Progenitor cell of endocrine pancreas (in vitro differentiated cells): ENCODE measurements at places on chromosomes 2 and 18.

- no peak for DNase-seq
These were observed 171.6 kb downstream of the MBD2 start for GRCh38 chr18:54052732-54053429.

GRCh38 chr2:57920342-57920939 lies 126.2 kb upstream of the VRK2 start:
- DNase-seq = no peak

DNA sequence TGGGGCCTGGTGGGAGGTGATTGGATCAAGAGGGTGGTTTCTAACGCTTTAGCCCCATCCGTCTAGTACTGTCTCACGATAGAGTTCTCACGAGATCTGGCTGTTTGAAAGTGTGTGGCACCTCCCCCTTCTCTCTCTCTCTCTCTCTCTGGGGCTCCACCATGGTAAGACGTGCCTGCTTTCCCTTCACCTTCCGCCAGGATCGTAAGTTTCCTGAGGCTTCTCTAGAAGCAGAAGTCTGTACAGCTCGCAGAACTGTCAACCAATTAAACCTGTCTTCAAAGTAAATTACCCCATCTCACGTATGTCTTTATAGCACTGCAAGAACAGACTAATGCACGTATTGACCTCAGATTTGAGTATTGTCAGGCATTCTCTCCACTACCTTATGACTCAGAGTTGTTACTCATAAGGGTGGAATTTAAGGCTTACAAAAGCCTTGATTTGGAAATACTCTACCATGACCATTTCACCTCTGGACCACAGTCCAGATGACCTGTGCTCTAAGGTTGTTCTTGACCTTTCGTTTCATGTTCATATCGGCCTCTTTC lies 99.5 kb upstream of the AGAP1 start:
- no peak for DNase-seq

DNA sequence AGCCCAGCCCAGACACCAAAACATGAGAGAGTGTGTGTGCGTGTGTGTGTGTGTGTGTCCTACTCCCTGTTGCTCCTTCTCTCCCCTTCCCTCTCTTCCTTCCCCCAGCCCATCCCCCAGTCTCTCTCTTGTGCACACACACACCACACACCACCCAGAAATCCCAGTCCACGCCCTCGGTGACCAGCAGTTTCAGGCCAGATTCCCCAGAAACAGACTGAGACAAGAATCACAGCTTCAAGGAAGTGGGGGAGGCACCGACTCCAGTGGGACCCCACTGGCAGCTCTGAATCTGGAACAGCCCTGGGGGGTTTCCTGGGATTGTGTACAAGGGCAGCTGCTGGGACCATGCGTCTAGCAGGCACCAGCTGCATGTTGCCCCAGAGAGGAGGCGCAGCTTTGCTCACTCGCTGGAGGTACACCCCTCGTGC lies 113.5 kb downstream of the NDUFA10 start:
- no peak for DNase-seq

GRCh38 chr2:45505138-45505537 lies 105.9 kb downstream of the SRBD1 start:
- no peak for DNase-seq

GRCh38 chr2:96815326-96816126 lies 542 bp upstream of the CNNM3 start:
- DNase-seq = no peak

DNA sequence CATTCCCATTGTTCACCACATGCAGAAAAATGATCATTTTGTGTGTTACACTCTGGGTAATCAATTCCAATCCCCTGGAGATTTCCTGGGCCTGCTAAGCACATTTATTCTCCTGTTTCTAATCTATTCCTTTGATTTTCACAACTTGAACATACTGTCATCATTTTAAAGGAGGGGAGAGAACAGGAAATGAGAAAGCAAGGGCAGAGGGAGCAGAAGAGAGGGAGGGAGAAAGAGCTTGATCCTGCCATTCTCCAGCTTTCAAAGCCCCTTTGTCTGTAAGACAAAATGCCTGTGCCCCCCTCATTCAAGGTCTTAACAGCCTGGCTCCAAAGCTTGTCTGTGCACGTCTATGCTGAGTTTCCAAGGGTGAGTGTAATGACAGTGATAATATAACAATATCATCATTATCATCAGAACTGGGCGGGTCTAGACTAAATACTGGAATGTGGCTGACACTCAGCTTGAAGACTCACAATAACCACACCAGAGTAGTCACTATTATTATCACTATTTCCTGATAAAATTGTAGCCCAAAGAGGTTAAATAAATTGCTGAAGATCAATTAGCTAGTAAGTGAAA lies 164.4 kb upstream of the KLHL29 start:
- no peak for DNase-seq

DNA sequence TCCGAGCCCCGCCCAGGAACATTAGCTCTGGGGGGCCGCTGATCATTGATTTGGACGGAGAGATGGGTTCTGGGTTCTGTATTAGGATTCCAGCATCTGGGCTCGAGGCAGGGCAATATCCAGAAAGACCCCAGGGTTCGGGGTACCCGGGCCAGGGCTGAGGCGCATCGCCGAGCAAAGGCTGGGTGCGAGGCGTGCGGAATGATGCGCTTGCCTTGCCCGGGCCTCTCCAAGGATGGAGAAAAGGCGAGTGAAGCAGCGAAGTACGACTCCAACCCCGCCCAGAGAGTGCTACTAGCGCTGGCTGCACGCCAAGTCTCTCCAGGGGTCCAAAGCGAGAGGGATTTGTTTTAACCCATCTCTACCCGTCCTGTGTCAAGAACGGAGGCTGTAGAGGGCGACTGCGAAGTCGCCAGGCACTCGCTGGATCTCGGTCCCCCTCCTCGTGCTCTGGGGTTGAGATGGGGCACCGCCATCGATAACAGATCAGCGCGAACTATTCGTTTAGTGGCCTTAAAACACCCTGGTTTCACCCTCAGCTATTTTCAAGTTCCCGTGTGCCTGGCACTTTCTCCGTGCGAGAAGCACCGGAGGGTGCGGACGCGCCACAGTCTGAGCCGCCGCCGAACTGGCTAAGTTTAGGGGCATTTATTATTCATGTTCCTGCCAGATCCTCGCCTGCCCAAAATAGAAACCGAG lies 1.9 kb downstream of the ADCYAP1 start:
- DNase-seq = no peak

DNA sequence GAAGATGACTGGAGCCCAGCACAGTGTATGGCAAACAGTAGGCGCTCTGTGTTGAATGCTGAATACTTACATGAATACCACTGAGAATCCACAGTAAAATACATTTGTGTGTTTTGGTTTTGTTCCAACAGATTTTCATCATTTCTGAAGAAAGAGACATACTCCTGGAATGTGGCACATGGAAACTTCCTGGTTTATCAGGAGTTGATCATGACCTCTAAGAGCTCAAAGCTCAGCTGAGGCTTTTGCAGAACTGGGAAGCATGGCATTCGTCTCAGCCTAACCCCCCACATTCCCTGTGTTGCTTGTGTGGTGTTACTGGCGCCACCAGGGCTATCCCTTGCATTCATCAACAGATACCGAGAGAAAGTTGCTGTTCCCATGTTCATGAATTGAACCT lies 316.9 kb upstream of the REV1 start:
- DNase-seq = no peak

- DNase-seq = no peak
These were observed 168.6 kb upstream of the SIX2 start for GRCh38 chr2:45177870-45178269.

GRCh38 chr2:60365556-60365955 lies 187.9 kb downstream of the BCL11A start:
- DNase-seq = no peak

GRCh38 chr18:42706618-42707017 lies 408.9 kb downstream of the RIT2 start:
- DNase-seq = no peak

- DNase-seq = no peak
These were observed 1096.1 kb upstream of the NRXN1 start for GRCh38 chr2:52128081-52128480.

DNA sequence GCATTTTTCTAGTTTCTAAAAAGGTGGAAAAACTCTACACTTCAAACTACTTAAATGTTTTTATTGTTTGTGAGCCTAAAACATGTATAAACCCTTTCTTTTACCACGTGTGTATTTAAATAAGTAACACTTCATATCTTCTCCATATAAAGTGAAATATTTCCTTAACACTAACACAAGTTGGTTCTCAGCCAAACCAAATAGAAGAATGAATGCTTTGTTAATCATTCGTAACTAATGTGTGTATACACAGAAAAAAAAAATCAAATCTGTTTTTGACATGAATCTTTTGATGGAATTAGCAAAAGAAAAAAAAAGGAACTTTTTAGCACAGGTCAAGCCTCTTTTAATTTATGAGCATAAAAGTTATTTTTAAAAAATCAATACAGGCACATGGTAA lies 89.3 kb downstream of the EHBP1 start:
- no peak for DNase-seq

GRCh38 chr18:78082816-78083215 lies 833.2 kb downstream of the GALR1 start:
- DNase-seq = no peak

DNA sequence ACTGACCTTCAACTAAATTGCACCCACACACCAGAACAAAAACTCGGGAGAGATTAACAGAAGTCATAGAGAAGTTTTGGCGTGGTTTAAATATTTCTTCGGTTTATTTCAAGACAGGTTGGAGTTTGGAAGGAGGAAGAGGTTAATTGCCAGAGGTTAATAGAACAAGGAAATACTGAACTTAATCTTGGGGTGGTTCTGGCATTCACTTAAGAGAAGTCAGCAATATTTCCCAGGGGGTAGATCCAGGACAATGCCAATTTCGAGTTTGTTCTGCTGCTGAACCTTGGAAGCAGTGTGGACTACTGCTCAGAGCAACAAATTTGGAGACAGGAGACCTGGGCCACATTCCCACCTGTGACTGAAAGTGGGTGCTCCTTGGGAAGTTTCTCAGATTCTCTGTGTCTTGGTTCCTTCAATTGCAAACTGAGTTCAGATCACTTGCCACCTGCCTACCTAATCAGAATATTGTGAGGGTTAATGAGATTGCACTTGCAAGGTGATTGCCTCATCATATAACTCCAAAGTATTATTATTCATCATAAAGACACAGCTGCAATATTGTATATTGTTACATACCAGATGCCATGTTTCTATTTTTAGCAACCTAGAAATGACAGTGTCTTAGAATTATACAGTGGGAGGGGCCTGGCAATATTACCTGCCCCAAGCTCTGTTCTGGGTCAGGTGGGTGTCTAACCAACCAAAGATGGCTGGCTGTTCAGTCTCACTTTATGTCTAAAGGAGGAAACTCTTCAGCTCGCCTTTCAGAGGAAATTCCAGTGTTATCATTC lies 217.4 kb downstream of the CDCA7 start:
- DNase-seq = no peak

GRCh38 chr2:137769406-137769805 lies 194.9 kb upstream of the HNMT start:
- no peak for DNase-seq

GRCh38 chr18:63844254-63844653 lies 43.3 kb upstream of the SERPINB2 start:
- no peak for DNase-seq

- no peak for DNase-seq
These were observed 2.8 kb upstream of the BOK start for GRCh38 chr2:241555711-241556110.

- DNase-seq = no peak
These were observed 30.3 kb downstream of the TWIST2 start for GRCh38 chr2:238878051-238878735.

DNA sequence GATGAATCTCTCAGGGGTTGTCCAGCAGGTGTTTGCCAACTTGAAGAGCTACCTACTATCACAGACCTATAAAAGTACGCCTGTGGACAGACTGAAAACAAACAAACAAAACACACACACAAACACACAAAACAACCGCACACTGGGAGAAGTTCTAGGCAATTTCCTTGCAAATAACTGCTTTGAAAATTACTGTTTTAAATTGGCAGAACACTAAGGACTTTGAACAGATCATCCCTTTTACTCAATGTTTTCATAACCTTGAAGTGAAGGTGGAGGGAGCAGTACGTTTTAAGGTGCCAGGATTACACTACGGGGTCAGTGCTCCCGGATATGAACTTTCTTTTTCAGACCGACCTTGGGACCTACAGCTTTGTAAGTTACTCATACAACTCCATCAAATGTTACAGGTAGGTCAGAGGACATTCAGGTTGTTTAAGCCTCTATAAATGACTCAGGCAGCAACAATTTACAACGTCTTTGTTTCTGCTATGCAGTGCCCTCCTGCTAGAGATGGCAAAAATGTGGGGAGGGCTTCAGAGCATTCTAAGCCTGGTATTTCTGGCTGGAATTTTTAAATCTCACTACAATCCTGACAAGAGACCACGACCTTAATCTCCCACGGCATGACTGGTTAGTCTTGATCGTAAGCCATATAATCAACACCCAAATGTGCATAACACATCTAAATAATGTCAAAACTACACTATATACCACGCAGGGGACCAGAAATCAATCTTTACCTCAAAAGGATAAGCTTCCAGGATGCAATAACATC lies 1.4 kb upstream of the SLC20A1 start:
- no peak for DNase-seq

DNA sequence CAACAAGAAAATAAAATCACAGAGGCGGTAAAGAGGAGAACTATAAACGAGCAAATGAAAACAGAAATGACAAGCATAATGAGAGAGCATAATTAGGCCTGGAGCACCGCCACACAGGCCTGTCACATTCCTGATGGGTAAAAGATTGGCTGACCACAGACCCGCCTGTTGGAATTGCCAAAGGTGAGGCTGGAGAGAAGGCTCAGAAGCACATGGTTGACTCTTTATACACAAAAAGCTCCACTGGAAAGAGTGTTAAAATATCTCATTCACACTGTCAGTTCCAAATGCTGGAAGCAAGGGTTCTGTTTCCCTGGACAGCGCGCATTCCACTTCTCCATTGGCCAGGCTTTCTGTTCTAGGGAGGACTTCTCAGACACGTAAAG lies 5.9 kb upstream of the LGALSL start:
- DNase-seq = no peak

DNA sequence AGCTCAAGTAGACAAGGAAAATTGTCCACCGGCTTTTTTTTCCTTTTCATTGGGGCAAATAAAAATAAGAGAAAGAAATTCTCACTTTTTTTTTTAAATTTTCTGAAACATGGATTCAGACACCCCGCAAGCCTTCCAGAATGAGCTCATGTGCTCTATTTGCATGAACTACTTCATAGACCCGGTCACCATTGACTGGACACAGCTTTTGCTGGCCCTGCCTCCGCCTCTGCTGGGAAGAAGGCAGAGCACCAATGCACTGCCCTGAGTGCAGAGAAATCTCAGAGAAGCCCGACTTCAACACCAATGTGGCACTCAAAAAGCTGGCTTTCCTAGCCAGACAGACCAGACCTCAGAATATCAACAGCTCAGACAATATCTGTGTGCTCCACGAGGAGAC lies 30.2 kb upstream of the TRIM43B start:
- DNase-seq = no peak

DNA sequence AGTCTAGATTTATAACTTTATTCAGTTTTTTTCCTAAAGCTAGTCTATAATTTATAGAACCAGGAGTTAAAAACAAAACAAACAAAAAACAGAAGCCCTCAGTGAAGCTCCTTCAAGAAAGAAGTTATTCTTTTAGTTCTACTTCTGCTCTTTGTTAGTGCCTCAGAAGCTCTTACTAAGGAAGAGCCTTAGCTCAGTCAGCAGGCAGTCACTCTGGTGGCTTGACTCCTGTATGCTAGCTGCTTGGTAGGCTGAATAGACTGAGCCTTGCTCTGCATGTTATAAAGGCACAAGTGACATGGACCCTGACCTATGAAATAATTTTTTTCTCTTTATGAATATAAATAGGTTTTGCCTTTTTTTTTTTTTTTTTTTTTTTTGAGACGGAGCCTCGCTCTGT lies 24.8 kb downstream of the NCOA1 start:
- no peak for DNase-seq
